ENCODE measurements at places on chromosomes 7 and 10.

- DNase-seq, result no peak
Measured at GRCh38 chr7:100890653-100891567, 1.4 kb upstream of the UFSP1 start.

DNA sequence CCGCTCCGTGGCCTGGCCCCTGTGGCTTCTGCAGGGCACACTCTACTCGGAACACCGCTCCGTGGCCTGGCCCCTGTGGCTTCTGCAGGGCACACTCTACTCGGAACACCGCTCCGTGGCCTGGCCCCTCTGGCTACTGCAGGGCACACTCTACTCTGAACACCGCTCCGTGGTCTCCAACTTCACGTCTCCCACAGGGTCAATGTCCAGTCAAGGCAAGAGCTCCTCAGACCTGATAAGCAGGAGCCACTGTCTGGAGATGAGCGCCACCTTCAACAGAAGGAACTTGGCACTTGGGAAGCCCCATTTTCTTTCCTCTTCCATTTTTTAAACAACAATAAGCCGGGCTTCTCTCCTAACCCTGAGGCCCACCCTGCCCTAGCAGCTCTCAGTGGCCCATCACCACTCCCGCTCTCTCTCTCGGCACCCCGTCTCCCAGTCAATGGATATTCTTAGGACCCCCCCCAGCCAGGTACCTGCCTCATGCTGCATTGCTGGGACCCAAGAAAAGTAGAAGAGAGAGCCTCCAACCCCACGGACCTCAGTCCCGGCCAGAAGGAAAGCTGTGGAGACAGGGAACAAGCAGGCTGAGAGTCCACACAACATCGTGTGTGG is 56.3 kb downstream of the PRKAG2 start:
- DNase-seq, result no peak

GRCh38 chr10:74900297-74900696 is 73.9 kb downstream of the KAT6B start:
- no peak for DNase-seq

DNA sequence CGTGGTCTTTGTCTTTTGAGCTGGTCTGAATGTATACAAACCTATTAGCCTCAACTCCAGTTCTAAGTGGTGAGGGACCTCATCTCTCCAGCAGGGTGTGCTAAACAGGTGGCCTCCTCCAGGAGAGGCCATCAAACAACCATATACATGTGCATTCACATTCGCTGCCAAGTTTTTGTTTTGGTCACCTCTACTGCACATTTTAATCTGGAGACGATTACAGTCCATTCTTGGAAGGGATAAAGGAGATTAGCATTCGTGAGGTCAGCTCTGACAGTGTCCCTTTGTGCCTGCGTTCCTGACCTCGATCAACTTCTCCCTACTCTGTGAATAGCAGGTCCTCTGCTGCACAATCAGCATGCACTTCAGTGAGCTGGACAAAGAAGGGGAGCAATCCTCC is 60.8 kb downstream of the RHOBTB1 start:
- DNase-seq, result no peak

GRCh38 chr7:110693344-110693743 is 397.6 kb upstream of the LRRN3 start:
- DNase-seq, result no peak
